Muscle of arm (tissue), 14 donors: ENCODE measurements at places on chromosomes 1 and 21.
A peak's percentile ranks its signal among the peaks of the same experiment; 100 is the strongest.

DNA sequence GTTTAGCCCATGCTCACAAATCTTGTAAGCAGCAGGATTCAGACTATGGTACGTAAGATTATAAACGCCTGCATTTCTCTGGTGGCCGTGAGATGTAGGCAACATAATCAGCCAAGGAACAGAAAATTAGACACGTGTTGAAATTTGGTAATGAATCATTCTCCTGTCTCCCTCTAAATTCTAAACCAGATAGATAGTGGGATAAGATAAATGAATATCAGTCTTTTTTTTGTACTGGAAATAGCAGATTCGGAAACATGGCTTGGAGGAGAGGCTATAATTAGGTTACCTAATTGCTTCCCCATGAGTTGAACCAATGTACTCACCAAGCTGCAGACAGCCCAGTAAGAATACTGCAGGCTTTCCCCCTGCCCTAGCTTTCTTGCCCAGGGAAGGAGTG lies 172.3 kb downstream of the TGFB2 start:
- DNase-seq = no peak

- DNase-seq = no peak
Observed at GRCh38 chr1:194829492-194829891, 1643.1 kb upstream of the B3GALT2 start.

DNA sequence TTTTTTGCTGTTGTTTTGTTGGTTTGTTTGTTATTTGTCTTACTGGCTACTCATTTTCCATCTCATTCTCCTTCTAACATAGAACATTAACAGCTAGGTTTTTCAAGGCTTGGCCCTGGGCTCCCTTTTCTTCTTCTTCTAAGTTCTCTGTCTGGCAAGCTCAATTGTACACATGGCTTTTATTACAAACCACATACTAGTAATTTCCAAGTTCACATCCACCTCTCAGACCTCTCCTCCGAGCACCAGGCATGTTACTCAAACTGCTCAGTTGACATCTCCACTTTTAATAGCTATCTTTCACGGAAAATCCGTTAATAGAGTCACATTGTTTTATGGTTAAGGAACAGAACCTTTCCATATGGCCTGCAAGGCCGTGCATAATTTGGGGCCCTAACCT lies 736.9 kb upstream of the ADAMTS5 start:
- DNase-seq = peak; percentile 31

GRCh38 chr1:110956586-110956985 lies 7.1 kb downstream of the LRIF1 start:
- DNase-seq = no peak

DNA sequence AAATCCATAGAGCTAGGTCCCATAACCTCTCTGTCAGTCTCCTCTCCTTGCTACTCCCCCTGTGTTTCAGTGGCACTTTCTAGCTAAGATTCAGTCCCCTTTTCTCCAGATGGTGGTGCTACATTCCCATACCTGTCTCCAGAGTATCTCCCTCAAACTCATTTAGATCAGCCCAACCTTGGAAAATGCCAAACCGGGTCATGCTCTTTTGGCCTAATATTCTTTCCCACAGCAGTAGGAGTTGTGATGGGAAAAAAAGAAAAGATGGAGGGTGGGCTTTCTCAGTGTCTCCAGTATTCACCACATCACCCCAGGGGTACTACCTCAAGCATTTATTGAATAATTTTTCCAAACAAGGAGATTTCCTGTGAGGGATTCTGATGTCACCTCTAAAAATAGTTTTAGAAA lies 3.2 kb upstream of the RXFP4 start:
- peak; percentile 66 for DNase-seq

DNA sequence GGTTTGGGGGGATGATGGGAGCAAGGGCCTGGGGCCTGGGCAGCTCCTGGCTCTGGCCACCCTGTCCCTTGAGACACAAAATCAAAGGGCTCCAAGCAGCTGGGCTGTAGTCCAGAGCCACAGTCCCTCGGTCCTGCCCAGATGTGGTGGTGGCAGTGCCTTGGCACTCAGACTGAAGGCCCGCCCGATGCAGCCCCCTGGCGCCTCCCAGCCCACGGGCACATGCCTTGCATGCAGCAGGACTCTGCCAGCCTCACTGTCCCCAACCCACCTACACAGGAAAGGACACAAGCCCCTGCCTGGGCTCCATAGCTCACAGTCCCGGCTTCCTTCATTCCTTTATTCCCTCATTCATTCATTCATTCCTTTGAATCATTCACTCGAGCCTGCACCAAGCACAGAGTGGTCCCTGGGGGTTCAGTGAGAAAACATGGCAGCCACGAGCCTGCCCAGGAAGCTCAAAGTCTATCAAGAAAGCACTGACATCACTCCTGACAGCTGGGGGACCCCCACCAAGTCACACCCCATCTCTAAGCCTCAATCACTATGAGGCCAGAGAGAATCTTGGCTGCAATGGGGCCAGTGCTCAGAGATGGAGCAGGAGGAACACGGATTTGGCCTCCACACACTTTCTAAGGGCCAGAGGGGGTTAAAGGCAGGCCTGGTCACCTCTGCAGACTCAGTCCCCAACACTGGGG lies 5.8 kb downstream of the SDC3 start:
- no peak for DNase-seq

- no peak for DNase-seq
Observed at GRCh38 chr1:218217040-218217439, 68.1 kb upstream of the RRP15 start.

- DNase-seq = no peak
Observed at GRCh38 chr1:64055310-64055709, 148.1 kb upstream of the UBE2U start.

DNA sequence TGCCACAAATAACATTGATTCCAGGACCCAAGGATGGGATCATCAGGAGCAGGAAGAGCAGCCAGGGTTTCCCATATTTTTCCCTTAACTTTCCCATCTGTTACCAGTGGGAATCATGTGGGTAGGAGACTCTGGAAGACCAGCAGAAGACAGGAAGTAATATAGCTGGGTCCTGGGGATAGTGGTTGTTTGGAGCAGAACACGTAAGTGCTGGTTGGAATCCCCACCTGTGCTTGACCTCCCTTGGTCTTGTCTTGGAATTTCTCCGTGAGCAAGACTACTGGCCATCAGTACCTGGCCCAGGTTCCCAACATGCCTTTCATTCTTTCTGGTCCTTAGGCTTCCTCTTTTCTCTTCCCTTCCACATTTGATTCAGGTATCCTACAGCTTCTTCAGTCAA lies 20.9 kb upstream of the SLC27A3 start:
- DNase-seq = no peak

- DNase-seq = no peak
Observed at GRCh38 chr1:183034682-183035081, 11.5 kb downstream of the LAMC1 start.

DNA sequence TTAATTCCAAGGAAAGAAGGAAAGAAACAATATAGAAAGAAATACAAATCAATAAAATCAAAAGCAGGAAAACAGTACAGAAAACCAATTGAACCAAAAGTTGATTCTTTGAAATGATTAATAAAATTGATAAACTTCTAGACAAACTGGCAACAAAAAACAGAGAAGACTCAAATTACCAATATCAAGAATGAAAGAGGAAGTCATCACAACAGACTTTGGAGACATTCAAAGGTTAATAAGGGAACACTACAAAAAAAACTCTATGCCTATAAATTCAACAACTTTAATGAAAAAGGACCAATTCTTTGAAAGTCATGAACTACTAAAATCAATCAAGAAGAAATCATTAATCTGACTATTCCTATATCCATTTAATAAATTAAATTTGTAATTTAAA lies 329.3 kb upstream of the NR5A2 start:
- DNase-seq = no peak

GRCh38 chr1:36542962-36543515 lies 60.3 kb upstream of the CSF3R start:
- no peak for DNase-seq
